ENCODE measurements at places on chromosomes 7 and 10. TPM values are rescaled to one million over a fixed set of nuclear protein-coding genes. Genes with fewer than 3 reads are reported as not detected.

Gene SLC29A4
- total RNA-seq = 8.8 TPM

Gene DYNC1I1
- 0.82 TPM for total RNA-seq

Gene NKX2-3
- not detected for total RNA-seq

Gene CYP2C8
- 4.1 TPM for total RNA-seq

GRCh38 chr7:106466867-106467266 is 182.1 kb upstream of the NAMPT start:
- no peak for DNase-seq
- no peak overlapping the region for H3K27ac ChIP-seq
- H3K4me1 ChIP-seq = peaks cover 13% of the 10 kb centered on the region
- H3K4me3 ChIP-seq = no peak overlapping the region
- no peaks in the 10 kb centered on the region for H3K27me3 ChIP-seq
- no peaks in the 10 kb centered on the region for H3K36me3 ChIP-seq

DNA sequence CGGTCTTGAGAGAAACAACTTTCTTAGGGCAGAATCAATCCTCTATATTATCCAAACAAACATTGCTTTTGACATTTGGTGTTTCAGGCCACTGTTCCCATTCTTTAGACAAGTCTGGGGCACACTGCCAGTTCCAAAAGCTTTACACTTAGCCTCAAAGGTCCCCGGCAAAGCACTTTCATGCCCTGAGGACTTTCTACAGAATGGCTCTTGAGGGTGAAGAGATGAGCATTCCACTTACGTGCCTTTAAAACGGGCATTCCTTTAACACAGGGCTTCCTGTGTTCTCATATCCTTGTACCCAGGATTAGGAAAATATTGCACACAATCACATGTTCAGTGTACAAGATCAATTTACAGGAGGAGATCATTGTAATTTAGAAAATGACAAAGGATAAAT is 13.1 kb upstream of the TMEM213 start:
- no peak overlapping the region for H3K27ac ChIP-seq
- H3K27me3 ChIP-seq = no peaks in the 10 kb centered on the region
- H3K4me1 ChIP-seq = no peaks in the 10 kb centered on the region
- H3K4me3 ChIP-seq = no peak overlapping the region
- H3K36me3 ChIP-seq = no peaks in the 10 kb centered on the region

Data from GM23338 (cell line).